ENCODE measurements at places on chromosomes 5 and 9.

- no peak for DNase-seq
Observed at GRCh38 chr5:31707329-31707728, 68.4 kb downstream of the PDZD2 start.

GRCh38 chr9:29241320-29241719 lies 1668.0 kb upstream of the C9orf72 start:
- DNase-seq = no peak

DNA sequence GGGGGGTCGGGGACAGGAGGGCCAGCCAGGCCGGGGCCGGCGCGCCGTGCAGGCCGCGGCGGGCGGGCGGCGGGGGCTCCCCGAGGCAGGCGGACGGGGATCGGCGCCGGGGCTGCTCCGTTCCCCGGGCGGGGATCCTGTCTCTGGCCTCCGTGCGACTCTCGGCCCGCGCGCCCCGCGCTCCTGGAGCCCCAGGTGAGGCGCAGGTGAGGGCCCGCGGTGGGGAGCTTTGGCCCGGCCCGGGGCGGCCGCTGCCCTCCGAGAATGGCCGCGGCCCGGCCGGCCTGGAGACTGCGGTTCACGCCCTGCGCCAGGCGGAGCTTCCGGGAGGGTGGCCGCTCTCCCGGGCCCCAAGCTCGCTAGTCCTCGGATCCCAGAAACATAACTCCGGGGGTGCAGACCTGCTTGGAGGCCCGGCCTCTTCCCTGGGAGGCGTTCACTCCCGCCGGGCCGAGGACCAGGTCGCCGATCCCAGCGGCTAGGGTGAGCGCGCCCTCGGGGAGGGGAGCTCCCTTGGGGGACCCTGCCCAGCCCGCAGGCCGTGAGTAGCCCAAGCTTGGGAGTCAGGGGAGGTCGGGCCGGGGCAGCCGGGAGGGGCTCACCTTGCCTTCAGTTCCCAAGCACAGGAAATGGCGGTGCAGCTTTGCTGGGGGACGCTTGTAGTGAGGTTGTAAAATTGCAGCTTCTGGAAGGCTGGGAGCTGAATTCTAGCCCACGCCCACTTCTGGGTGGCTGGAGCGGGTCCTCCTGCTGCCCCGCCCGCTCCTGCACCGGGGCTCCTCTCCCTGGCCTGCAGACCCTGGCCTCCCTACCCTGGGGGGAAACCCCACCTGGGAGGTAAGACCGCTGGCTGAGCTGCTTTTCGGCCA lies 723 bp downstream of the PPP1R26 start:
- DNase-seq = peak; percentile 68

DNA sequence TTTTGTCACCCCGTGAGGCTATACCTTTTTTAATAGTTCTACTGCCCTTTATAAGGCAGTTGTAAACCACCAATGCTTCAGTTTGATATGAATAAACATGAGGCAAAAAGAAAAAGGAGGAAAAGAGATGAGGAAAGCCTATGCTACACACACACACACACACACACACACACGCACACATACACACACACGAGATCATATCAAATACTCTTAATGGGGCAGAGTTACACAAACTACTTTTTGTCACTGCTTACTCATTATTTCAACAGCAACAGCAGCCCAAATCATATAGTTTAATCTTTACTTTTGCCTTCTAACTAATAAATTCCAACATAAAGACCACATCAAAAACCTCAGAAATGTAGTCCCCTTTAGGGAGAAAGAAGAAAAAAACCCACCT lies 116.8 kb upstream of the PAM start:
- DNase-seq = no peak

- no peak for DNase-seq
Observed at GRCh38 chr9:123717581-123718175, 212.2 kb downstream of the DENND1A start.

GRCh38 chr5:98453296-98453695 lies 320.2 kb upstream of the RGMB start:
- DNase-seq = no peak

GRCh38 chr5:27217155-27217956 lies 179.0 kb upstream of the CDH9 start:
- no peak for DNase-seq

- no peak for DNase-seq
Observed at GRCh38 chr5:92980491-92980890, 600.5 kb downstream of the NR2F1-AS1 start.

DNA sequence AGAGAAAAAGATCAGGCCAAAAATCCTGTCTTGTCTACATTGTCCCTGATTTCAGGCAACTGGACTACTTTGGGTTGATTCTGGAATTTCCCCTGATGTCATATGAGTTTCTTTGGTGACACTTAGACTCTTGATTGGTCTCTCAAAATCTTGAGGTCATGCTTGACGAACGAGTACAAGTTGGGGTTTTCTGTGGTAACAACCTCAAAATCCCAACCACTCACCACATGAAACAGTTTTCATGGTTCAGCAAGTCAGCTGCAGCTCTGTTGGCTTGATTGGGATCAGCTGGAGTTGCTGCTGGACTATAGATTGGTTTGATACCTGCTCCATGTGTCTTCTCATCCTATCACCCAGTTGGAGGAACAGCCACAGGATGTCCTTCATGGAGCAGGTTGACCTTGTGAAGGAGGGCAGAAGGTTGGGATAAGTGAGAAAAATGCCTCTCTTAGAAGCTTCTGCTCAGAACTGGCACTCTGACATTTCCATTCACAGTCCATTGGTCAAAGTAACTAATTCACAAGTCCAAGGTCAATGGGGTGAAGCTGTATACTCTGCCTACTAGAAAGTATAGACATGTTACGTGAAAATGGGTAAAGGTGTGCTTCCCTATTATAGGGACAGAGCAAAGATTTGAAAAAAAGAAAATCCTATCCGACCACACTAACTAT lies 284.5 kb downstream of the SH3GL2 start:
- DNase-seq = no peak

GRCh38 chr9:74255489-74255984 lies 241.6 kb upstream of the RORB start:
- no peak for DNase-seq

- no peak for DNase-seq
Observed at GRCh38 chr5:180704362-180704761, 35.5 kb downstream of the OR2Y1 start.

DNA sequence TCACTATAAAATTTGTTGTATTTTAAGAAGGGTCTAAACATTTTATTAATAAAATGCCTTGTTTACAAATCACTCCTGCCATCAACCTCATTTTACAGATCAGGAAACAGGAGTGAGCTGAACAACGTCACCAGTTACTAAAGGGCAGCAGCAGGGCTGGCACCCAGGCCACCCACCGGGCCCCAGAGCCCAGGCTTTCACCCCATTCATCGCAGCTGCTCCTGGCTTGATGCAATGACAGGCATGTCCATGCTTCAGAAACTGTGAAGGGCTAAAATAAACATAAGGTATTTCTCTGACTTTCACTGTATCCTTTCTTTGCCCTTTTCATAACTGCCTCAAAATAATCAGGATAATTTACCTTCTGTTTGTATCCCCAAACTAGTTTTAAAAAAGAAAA lies 18.1 kb downstream of the MED27 start:
- DNase-seq = no peak

- DNase-seq = no peak
Observed at GRCh38 chr5:168831383-168831782, 252.2 kb upstream of the PANK3 start.

DNA sequence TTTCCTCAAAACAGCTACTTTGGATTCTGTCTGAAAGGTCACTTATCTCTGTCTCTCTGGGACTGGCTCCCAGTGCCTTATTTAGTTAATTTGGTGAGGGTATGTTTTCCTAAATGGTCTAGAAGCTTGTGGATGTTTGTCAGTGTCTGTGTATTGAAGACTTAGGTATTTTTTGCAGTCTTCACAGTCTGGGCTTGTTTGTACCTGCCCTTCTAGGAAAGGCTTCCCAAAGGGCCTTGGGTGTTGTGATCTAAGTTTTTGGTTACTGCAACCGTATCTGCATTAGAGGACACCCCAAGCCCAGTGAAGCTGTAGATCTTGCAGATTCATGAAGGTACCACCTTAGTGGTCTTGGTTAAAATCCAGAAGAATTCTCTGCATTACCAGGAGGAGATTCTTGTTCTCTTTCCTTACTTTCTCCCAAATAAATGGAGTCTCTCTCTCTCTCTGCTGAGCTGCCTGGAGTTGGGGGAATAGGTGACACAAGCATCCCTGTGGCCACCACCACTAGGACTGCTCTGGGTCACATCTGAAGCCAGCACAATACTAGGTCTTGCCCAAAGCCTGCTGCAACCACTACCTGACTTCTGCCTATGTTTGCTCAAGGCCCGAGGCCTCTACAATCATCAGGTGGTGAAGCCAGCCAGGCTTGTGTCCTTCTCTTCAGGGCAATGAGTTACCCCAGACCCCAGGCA lies 17.8 kb upstream of the CCNB1 start:
- no peak for DNase-seq

DNA sequence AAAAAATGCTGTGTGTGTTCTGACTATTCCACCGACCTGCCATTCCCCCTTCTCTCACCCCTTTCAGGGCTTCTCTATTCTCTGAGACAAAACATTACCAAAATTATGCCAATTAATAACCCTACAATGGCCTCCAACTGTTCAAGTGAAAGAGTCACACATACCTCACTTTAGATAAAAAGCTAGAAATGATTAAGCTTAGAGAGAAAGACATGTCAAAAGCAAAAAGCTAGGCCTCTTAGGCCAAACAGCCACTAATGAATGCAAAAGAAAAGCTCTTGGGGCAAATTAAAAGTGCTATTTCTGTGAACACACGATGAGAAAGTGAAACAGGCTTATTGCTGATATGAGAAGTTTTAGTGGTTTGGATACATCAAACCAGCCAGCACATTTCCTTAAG lies 279.6 kb upstream of the GRAMD2B start:
- no peak for DNase-seq

GRCh38 chr5:145913701-145914100 lies 22.7 kb upstream of the SH3RF2 start:
- no peak for DNase-seq

GRCh38 chr9:5879419-5880181 lies 11.1 kb upstream of the MLANA start:
- peak; percentile 15 for DNase-seq

DNA sequence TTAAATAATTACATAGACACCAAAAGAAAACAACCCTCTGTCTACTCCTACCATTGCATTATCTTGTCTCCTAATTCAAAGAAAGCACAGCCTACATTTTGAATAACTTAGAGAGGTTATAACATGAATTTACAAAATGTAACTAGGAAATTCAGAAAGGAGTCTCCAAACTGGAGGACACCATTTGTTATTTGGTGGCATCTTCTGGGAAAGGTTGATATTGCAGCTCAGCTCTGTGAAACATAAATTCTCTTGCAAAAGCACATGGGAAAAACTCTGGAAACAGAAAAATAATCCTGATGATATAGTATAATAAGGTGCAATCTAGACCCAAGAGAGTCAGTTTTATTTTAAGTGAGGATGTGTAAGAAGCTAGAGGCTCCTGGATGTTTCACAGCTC lies 215.3 kb downstream of the MLLT3 start:
- DNase-seq = no peak

- DNase-seq = no peak
Observed at GRCh38 chr5:2699686-2700085, 51.8 kb downstream of the IRX2 start.

DNA sequence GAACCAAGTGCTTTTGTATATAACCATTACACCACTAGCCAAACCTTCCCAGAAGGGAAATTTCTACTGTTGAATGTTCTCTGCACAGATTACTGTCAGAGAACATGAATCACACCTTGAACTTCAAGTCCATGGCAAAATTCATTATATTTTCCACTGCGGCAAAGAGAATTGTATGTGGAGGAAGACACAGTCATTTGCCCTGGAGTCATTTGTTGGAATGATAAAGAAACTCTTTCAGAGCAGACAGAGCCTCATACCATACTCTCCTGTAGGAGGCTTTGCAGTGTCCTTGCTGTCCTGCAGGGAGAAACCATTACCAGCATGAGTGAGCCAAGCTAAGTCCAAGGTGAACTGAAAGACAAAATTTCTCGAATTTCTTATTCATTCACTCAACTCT lies 369.0 kb downstream of the ARHGEF28 start:
- no peak for DNase-seq

DNA sequence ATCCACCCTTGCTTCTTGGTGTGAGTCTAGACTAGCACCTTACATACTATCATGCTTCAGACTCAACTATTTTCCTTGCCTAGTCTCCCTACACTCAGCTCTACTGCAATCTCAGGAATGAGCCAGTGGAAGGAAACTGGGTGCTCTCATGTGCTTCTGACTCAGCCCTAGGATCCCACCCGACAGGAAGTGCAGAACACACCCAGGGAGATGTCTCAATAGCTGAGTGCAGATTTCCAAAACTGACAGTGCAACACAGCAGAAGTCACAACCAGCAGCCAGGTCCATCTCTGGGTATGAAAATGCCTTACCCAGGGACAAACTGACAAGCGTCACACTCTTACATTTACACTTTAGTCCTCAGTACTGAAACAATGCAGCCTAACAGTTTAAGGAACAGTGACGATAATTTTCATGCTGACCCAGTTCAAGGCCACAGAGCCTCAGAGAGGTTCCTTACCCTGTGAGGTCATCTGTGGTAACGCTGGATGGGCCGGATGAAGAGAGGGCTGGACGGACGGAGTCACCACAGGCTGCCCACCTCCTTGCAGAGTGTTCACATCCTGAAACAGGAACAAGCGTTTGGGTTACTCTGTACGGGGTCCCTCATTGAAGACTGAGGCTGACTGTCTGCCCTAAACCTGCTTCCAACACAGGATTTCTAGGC lies 33.0 kb downstream of the FKBP15 start:
- no peak for DNase-seq

- peak; percentile 70 for DNase-seq
Observed at GRCh38 chr5:134609232-134609851, 23.3 kb downstream of the SAR1B start.

All from DMS53 (cell line).